Fibroblast of villous mesenchyme (primary cell): ENCODE measurements at places on chromosomes 1 and 21. TPM values are rescaled to one million over a fixed set of nuclear protein-coding genes. Genes with fewer than 3 reads are reported as not detected.

- DNase-seq: peak; percentile 1
Observed at GRCh38 chr1:83554174-83554573, 444.8 kb downstream of the TTLL7 start.

DNA sequence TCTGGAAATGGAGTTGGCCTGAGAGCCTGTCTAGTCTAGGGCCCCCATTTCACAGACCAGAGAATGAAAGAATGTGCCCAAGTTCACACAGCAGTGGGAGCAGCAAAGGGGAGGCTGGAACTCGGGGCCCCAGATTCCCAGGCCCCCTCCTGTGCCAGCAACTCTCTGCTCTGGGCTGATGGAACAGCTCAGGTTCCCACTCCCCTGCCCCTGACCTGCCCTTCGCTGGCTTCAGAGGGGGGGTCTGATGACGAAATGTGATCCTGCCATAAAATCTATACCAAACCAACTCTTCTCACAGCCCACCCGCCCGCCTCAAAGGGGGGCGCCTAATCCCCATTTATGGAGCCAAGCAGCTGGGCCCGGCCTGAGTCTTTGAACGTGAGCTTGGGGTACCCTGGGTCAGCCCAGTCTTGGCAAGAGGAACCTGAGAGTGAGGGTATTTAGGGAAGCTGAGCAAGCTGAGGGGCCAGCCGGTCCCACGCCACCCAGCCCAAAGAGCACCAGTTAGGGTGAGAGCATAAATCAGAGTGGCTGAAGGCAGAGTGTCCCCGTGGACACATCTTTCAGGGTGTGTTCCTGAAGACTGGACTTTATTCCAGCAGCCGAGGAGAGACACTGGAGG lies 65.0 kb downstream of the FOXD2 start:
- DNase-seq: no peak

- DNase-seq: peak; percentile 35
Observed at GRCh38 chr1:1943834-1944570, 24.9 kb upstream of the TMEM52 start.

DNA sequence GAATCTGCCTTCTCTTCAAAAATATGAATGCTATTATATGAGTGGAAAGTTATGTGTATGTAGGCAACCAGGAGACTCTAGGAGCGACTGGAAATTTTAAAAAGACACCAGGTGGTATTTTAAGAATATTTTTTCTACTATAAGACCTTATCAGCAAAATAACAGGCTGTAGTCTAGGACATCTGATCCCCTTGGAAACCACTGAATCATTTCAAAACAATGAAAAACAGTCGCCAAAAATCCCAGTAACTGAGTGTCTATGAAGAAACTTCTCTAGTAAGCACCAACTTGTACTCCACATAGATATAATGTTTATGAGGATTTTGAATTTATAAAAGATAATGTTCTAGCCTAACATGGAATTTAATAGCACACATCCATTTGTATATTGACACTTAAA lies 358.5 kb downstream of the GPATCH2 start:
- peak; percentile 50 for DNase-seq

DNA sequence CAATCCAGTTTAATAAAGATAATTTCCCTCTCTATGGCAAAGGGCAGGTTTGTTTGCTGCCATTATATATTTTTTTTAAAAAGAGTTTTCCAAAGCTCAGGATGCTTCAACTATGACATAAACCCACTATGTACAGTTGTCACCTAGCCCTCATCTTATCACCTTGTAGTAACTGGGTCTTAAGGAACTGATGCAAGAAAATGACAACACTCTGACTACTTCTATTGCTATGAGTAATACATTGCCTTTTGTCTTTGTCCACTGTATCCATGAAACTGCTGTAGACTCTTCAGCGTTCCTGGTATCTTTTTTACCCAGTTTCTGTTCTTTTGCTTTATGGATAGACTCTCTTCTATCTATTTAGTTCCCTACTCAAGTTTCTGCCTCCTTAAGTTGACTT lies 586.5 kb downstream of the NEGR1 start:
- DNase-seq: no peak

GRCh38 chr21:43289442-43289841 lies 120.6 kb downstream of the CRYAA start:
- DNase-seq: no peak

DNA sequence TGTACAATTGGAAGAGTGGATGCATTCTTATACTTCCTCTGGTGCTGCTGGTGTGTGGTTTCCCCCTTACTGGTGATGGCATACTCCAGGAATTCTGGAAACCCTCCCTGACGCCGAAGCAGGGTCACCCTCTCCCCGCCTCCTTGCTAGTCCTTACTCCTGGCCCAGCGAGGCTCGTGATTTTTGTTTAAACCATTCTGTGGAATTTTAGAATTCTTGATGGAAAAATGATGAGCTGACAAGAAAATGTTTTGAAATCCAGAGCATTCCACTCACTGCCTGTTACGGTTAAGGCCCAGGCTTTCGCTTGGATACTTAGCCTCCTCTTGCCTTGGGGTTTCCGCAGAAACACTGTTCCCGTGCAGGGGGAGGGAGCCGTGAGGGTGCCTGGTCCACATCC lies 41.1 kb downstream of the IL6R start:
- peak; percentile 94 for DNase-seq

DNA sequence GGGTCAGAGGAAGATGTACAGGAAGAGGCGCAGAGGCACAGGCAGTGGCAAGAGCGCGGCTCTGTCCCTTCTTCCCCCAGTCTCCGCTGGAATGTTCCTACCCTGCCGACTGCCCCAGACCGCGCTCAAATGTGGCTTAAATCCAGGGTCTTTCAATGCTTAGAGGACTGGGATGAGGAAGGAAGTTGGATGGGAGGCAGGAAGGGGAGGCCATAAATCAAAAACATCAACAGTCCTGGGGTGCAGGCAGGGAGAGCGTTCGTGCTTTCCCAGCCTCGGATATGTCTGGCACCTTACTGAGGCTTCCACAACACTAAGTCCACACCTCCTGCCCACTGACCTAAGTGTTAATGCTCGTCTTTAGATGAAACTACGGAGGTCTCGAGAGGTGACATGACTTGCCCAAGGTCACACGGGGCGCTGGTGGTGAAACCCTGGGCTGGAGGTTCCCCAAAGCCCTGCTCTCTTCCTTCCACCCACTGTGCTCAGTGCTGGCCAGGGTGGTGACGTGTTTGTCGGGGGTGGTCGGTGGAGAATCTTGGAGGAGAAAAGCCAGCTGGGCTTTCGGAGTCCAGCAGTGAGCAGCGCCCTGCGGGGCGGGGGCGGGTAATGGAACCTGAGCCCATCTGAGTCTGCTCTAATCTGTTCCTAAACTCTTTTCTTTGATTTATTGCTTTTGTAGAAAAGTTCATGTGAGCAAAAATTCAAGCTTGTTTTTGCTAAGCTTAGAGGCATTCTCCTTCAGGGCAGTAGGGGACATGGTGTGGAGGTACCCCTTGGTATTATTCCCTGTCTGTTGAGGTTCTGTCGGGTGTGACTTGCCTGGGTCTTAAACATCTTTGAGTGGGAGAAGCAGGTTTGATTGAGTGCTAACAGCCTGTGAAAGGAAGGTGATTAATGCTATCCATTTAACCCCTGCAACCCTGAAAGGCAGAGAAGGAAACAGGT lies 708 bp downstream of the CDA start:
- DNase-seq: peak; percentile 87

GRCh38 chr1:204713541-204713940 lies 28.0 kb upstream of the LRRN2 start:
- no peak for DNase-seq

DNA sequence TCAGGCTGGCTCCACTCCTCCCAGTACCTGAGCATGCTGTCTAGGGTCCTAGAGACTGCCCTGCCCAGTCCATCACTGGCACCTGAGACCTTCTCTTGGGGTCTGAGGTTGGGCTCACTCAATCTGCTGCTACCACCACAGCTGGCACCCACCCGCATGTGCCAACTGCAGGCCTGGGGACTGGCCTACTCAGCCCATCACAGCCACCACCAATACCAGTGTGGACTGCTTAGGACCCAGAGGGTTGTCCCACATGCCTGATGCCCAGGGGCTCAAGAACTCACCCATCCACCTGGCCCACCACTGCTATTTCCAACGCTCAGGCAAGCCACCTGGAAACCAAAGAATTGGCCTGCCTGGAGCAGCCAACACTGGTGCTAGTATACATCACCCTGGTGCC lies 63.5 kb downstream of the CYP4B1 start:
- no peak for DNase-seq

- DNase-seq: peak; percentile 68
Observed at GRCh38 chr21:43644609-43645008, 14.7 kb downstream of the HSF2BP start.

- DNase-seq: no peak
Observed at GRCh38 chr1:91592716-91593477, 92.2 kb downstream of the CDC7 start.

- DNase-seq: no peak
Observed at GRCh38 chr1:158285756-158286241, 3.9 kb upstream of the CD1C start.

DNA sequence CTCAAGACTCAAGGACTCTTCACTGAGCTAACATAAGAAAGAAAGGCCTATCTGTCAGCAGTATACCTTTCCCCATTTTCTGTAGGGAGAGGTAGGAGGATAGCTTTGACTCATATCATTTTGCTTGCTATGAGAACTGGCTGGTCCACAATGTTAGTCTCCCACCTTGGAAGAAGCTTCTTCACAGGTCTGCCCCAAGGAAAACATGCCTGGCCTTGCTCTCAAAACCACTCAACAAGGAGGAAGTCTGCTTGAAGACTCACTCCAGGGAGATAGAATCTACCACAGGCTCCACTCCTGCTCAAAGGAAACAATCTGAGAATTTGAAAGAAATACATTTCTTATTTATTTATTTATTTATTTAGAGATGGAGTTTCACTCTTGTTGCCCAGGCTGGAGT lies 29.5 kb upstream of the LAMC1 start:
- DNase-seq: no peak

DNA sequence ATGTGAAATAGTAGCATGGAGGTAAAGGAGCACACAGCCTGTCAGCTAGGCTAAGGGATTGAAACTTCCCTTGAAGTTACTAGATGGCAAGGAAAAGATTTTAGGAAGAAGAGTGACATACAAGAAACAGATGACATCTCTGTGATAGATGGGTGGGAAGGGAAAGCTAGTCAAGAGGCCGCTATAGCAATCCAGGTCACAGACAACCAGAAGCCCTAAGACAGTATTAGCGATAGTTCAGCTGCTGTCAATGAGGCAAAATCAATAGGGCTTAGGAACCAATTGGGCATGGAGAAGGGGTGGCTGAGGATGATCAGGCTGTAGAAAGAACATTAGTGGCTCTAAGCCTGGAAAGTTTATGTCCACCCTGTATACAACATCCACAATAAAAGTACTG lies 111.1 kb downstream of the GLUL start:
- DNase-seq: no peak

GRCh38 chr1:99751877-99752504 lies 14.4 kb downstream of the FRRS1 start:
- no peak for DNase-seq

GRCh38 chr1:226977643-226978431 lies 37.7 kb downstream of the COQ8A start:
- no peak for DNase-seq

DNA sequence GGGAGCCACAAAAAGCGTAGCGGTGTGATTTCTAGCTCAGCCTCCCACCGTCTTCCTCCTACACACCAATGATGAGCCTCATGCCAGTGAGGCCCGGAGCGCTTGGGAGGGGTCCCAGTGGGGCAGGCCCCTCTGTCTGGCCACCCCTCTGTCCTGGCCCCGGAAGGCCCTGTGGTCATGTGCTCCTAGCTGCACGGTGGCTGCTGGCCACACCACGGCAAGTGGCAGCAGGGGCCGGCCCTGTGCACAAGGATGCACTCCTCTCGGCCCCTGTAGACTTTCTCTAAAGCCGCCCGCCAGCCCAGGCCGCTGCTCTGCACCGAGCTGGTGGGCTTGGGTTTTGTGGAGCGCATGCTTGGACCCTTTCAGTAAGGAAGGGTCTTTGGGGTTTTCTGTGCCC lies 53.6 kb downstream of the KCNAB2 start:
- no peak for DNase-seq

GRCh38 chr1:48773133-48773532 lies 3.6 kb downstream of the BEND5 start:
- no peak for DNase-seq

DNA sequence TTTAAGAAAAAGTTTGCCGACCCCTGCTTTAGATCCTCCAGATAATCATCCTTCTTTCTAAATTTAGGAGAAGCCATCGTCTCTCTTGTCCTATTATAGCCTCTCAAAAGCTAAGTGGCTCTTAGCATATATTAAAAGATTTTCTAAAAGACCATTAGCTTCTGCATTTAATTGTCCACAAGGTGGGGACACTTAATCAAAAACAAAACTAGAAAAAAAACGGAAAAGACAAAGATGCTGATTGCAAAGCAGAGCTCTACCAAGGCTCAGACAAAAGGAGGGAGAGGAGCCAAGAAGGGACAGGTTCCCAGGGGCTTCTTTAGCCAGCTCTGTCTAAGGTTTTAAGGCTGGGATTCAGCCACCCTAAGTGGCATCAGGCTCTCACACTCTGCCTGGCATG lies 128.3 kb upstream of the HMGB4 start:
- DNase-seq: peak; percentile 11

GRCh38 chr1:71647513-71648300 lies 566.9 kb upstream of the ZRANB2 start:
- no peak for DNase-seq

Gene ANXA9
- 0.32 and 0.86 TPM in 2 replicates for total RNA-seq

Gene FCMR
- total RNA-seq: 1.3 and 1.6 TPM in 2 replicates

Gene BCL2L15
- total RNA-seq: under 0.01 and 0.32 TPM in 2 replicates

Gene CR1L
- not detected in 2 replicates for total RNA-seq

Gene ZNF683
- not detected in 2 replicates for total RNA-seq

Gene SLC9C2
- not detected in 2 replicates for total RNA-seq

Gene LENEP
- total RNA-seq: 0.32 and 0.43 TPM in 2 replicates

Gene GFI1
- under 0.01 TPM in 2 replicates for total RNA-seq

Gene SPRR1A
- not detected in 2 replicates for total RNA-seq

Gene BEND5
- total RNA-seq: under 0.01 TPM in 1 of 2 replicates, not detected in the other

Gene CHAF1B
- total RNA-seq: 3.5 and 3.9 TPM in 2 replicates

Gene CLDN17
- total RNA-seq: not detected in 2 replicates

Gene YRDC
- 11.9 and 15.5 TPM in 2 replicates for total RNA-seq

Gene LYPD8
- total RNA-seq: under 0.01 TPM in 1 of 2 replicates, not detected in the other

Gene RHEX
- total RNA-seq: not detected in 2 replicates
